ENCODE measurements at places on chromosomes 1 and 21.

- no peak for DNase-seq
These were observed 99.2 kb downstream of the PHTF1 start for GRCh38 chr1:113660088-113660487.

GRCh38 chr1:63671514-63671913 is 78.3 kb downstream of the PGM1 start:
- peak; percentile 33 for DNase-seq

DNA sequence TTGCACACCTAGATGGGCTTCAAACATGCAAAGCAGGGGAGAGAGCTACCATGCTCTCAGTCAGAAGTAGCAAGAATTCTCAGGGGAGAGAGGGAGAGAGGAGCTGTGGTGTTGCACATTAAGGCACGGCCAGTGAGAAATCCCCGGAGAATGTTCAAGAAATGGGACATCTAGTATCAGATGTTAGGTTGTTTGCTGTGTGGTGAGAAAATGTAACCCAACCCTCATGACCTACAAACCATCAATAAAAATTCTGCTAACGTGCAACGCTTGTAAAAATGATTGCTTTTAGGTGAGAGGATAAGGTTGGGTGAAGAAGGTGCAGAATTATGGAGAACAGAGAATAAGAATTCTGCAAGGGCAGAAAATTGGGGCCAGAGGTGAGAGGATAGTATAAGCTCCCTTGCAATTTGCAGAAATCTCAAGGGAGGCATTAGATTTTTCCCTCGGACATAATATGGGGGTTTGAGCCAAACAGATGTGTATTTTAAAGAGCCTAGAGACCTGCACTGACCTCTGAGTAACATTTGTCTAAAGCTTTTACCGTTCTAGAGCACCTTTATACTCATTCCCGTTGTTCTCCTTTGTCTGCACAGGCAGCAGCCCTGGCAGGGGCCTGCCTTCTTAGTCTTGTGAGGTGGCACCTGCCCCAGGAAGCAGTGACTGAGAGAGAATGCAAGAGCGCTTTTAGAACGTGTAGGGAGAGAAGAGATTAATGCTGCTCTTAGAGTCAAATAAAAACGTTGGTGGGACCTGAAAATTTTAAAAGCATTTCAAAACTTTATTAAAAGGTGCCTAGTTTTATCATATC is 25.4 kb upstream of the KIAA0040 start:
- no peak for DNase-seq

GRCh38 chr1:90821152-90821787 is 104.2 kb upstream of the BARHL2 start:
- DNase-seq: peak; percentile 50

- no peak for DNase-seq
These were observed 36.6 kb downstream of the HIVEP3 start for GRCh38 chr1:41882068-41882477.

DNA sequence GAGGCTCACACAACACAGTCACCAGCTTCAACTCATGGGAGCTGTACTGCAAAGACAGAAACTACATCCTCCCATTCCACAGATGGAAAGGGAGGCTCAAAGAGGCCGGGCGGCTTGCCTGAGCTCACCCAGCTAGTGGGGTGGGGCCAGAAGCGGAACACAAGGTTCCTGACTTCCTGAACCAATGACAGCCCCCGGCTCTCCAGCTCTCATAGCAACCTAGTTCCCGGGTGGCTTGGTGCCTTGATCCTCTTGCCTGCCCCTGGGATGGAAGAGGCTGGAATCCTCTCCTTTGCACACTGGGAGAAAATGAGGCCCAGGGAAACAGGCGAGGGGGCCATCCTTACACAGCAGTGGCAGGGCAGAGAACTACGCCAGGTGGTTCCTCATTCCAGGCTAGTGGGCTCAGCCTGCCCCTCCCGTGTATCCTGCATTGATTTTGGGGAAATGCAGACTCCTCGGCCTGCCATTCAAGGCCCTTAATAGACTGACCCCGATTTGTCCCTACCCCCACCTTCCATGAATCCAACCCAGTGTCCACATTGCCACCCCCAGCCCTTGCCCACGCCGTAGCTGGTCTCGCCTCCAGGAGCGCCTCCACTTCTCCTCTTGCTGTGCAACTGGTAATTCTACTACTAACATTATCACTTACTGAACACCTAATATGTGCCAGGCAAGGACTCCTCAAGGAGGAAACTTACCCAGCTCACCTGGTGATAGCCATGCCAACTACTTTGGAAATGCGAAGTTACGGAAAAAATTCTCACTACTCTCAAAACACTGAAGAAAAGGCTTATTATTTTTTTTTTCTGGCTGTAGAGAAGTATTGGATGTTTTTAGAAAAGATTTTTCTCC is 5.0 kb downstream of the RAP1GAP start:
- no peak for DNase-seq

DNA sequence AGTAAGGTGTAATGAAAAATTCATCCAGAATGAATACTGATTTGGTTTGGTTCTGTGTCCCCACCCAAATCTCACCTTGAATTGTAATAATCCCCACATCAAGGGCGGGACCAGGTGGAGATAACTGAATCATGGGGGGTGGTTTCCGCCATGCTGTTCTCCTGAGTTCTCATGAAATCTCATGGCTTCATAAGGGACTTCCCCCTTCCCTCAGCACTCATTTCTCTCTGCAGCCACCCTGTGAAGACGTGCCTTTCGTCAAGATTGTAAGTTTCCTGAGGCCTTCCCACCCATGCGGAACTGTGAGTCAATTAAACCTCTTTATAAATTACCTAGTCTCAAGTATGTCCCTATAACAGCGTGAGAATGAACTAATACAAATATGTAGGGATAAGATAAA is 5.5 kb upstream of the SYNJ1 start:
- DNase-seq: no peak

- DNase-seq: peak; percentile 48
These were observed 15.7 kb downstream of the IER5 start for GRCh38 chr1:181104042-181104789.

DNA sequence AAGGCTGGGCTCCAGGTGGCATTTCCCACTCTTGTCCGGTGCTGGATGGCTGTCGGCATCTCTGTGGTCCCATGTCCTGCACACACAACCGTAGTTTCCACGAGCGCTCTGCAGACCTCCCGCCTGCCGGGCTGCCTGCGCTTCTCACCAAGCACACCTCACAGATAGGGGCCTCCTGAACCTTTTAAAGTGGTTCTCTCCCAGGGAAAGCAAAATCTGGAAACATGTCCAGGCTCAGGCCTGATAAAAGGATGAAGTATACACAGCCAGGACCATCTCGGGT is 46.2 kb downstream of the CAPN9 start:
- no peak for DNase-seq

DNA sequence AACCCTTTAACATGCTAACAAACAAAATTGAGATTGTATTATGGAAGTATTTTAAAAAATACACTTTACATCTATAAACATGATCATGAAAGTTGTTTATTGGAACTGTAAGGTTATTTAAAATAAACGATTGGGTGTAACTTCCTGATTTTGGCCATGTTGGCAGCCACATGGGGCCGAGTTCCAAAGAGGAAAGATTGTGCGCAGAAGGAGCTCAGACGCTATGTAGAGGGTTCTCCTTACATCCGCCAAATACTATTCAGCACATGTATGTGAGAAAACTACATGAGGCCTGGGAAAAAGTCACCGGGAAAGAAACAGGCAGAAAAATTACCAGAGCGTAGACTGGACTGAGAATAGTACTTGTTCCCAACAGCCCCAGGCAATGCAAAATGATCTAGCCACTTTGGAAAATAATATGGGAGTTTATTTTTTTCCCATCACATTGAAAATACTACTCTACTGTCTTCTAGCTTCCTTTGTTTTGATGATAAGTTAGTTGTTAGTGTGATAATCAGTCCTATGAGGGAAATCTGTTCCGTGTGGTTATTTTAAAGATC is 35.7 kb upstream of the B3GALT2 start:
- DNase-seq: no peak

GRCh38 chr1:245656189-245656717 is 501.5 kb downstream of the KIF26B start:
- DNase-seq: no peak

- peak; percentile 24 for DNase-seq
These were observed 11.0 kb upstream of the PGD start for GRCh38 chr1:10387677-10388386.
